Lower leg skin (tissue), 4 donors: ENCODE measurements at places on chromosomes 6 and 20. TPM values are rescaled to one million over a fixed set of nuclear protein-coding genes. Genes with fewer than 3 reads are reported as not detected.

The GABRR1 gene
- 0.39 TPM for total RNA-seq

The MICB gene
- 1.5 TPM for total RNA-seq

The ISM1 gene
- 27.6 TPM for total RNA-seq

The GGTLC1 gene
- not detected for total RNA-seq

The ARMC12 gene
- total RNA-seq = not detected

The CDH26 gene
- 1.1 TPM for total RNA-seq

The ENPP5 gene
- 0.99 TPM for total RNA-seq

The RAET1L gene
- total RNA-seq = 2.8 TPM

The EEF1E1 gene
- total RNA-seq = 12.6 TPM

The OVOL2 gene
- total RNA-seq = 46.6 TPM

The NRSN1 gene
- not detected for total RNA-seq

The ALDH5A1 gene
- total RNA-seq = 10.9 TPM

The ERVFRD-1 gene
- 0.42 TPM for total RNA-seq

GRCh38 chr20:62792182-62792939 is 3.9 kb upstream of the MRGBP start:
- no peak for DNase-seq

DNA sequence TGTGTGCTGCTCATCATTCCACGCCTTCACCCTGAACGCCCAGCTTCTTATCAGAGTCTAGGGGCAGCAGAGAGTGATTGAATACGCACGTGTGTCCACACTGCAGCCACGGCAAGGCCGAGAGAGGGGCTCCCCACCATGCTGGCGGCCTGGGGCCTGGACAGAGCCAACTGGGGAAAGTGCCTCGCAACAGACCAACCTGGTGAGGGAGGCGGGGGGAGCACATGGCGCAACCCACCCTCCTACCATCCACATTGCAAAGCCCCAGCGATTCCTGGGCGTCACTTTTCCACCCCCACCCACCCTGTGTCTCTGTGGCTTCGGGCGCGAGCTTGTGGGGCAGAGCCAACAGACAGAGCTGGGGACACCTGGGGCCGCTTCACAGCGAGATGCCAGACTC is 66.4 kb upstream of the DUSP22 start:
- DNase-seq = no peak

- no peak for DNase-seq
Observed at GRCh38 chr6:130202782-130203181, 20.0 kb downstream of the SAMD3 start.

- peak; percentile 51 for DNase-seq
Observed at GRCh38 chr20:52972190-52972937, at the start of gene TSHZ2. Gene TSHZ2, plus strand, starts transcription at chr20:52972358. Its CDS starts 936 bp downstream, at chr20:52973294.

DNA sequence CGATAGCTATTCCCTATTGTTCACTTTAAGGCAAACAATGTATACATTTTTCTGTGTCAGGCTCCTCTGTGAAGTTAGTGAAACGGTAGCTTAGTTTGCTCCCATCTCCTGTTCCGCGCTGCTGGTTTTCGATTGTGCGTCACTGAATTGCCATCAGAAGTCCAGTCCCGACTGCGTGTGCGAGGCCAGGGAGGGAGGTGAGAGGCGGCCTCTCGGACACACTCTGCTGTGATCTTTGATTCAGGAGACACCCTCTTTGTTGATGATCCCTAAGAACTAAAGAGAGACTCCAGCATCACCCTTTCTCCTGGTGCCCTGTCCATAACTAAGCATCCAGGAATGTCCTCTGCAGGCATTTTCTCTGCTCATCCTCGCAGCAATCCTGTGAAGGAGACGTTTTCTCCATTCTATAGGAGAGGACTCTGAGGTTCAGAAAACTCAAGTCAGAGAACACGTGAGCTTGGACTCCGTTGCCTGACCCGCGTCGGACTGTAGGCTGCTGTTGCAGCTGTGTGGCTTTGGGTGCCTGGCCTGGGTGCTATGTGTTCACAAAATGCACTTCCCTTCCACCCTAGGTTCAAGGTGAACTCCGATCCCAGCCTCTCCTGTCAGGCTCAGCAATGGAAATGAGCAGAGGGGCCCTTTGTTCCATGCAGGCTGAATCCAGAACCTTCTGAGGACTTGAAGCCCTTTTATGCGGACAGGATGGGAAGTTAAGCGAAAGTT is 24.1 kb upstream of the UNC93A start:
- no peak for DNase-seq

- DNase-seq = no peak
Observed at GRCh38 chr20:52303281-52303950, 111.8 kb upstream of the ZFP64 start.

DNA sequence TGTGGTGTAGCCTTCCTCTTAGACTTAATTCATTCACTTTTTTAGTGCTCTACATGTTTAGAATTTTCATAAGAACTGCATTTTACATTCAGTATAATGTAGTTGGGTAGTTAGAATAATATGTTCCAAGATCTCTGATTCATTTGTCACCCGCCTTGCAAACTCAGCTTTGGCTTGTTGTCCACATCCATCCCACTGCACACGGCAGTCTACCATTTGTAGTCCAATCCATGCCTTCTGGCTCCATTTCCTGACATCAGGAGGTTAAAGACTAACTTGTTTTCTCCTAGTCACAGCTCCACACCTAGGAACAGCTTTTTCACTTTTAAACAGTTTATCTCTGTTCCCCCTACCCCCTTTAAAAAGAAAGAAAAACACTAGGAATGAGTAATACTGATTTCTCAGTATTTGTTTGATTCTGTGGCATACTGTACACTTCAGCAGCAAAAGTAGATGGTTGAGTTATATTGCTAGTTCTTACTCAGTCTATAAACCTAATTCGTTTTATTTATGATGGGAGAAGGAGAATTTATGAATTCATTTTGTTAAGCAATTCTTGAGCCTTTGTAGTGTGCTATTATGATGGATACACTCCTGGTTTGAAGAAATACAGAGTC is 180.9 kb downstream of the ARID1B start:
- DNase-seq = no peak

GRCh38 chr6:92710048-92710447 is 709.3 kb downstream of the EPHA7 start:
- DNase-seq = no peak

DNA sequence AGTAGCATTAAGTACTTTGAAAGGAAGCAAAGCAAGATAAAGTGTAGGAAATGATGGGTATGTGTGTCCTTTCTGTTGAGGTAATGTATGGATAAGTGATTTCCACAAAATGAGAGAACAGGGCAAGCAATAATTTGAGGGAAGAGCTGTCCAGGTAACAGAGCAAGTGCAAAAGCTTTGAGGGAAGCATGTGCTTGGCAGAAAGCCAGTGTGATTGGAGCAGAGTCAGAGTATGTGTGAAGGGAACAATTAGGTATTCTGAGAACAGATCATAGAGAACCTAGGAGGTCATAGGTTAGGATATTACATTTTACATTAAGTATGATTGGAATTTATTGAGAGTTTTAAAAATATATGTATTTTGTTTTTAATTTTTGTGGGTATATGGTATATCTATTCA is 30.2 kb upstream of the MAN1A1 start:
- DNase-seq = no peak

DNA sequence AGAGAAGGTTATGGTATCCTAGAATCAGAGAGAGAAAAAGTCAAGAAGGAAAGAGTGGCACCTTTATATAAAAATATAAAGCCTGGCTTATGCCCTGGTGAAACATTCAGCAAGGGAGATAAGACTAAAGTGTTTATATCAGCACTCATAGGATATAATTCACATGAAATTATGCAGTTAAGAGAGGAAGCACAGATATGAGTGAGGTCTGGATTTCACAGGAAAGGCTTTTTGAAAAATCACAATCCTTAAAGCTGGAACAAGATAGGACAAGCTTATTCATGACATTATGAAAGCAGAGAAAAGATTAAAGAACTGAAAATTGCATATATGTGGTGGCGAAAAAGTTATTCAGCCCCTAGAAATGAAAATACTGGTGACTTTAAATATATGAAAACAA is 181.2 kb upstream of the FLRT3 start:
- DNase-seq = no peak

- DNase-seq = no peak
Observed at GRCh38 chr6:8492536-8493133, 57.3 kb upstream of the SLC35B3 start.

- no peak for DNase-seq
Observed at GRCh38 chr6:157946053-157946617, 35.5 kb upstream of the SYNJ2 start.

- no peak for DNase-seq
Observed at GRCh38 chr6:11852061-11852651, 73.6 kb upstream of the ADTRP start.

- no peak for DNase-seq
Observed at GRCh38 chr6:116335612-116336215, 35.0 kb upstream of the DSE start.

DNA sequence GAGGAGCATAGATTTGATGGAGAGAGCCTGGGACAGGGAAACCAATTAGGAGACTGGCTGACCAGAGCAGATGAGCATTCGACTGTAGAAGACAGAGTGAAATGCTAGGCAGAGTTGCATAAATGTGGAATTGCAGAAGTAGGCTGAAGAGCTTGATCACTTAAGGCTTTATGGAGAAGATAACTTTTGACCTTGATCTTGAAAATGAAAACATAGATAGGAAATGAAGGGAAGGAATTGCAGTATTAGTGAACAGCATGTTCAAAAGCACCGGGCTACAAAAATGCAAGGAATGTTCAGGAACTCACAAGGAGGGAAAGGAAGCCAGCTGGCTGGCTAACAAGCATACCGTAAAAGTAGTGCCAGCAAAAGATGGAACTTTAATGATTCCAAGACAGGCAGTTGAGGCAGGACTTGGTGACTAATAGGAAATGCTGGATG is 20.5 kb upstream of the LTV1 start:
- DNase-seq = no peak

- no peak for DNase-seq
Observed at GRCh38 chr20:39812116-39812515, 850.0 kb downstream of the DHX35 start.

DNA sequence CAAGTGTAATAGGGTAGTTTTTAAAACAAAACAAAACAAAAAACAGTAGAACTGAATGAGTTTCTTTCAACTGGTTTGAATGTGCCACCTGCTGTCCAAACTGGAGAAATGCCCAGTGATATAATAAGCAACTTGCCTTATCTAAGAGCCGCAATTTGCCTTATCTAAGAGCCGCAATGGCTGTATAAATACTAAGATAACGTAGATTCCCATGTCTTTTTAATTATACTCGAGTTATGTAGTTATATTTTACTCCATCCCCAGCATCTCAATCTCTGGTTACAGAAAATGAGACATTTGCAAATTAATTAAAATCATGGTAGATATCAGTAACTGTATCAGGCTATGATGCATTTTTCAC is 67.2 kb downstream of the RPP40 start:
- DNase-seq = no peak

DNA sequence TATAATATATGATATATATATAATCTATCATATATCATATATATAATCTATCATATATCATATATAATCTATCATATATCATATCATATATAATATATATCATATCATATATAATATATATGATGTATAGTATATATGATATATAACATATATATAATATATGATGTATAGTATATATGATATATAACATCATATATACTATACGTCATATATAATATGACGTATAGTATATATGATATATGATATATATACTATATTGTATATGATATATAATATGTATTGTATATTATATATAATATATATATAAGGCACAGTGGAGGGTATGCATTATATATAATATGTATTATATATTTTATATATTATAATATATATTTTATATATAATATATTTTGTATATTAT is 36.7 kb downstream of the PTPRA start:
- no peak for DNase-seq

DNA sequence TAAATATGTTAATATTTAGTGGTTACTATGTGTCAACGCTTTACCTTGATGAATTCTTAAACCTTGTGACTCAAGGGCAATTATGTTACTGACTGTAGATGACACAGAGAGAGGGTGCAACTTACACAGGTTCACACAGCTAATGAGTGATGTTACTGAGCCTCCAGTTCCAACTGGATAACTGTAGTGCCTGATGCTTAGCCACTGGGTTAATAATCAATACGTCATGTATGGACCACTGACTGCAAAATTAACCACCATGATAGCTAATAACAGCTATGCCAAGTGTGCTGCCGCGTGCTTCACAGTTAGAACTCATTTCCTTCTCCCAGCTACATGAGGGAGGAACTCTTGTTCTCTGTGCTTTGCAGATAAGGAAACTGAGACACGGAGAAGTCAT is 45.4 kb downstream of the SIRPA start:
- DNase-seq = peak; percentile 31

DNA sequence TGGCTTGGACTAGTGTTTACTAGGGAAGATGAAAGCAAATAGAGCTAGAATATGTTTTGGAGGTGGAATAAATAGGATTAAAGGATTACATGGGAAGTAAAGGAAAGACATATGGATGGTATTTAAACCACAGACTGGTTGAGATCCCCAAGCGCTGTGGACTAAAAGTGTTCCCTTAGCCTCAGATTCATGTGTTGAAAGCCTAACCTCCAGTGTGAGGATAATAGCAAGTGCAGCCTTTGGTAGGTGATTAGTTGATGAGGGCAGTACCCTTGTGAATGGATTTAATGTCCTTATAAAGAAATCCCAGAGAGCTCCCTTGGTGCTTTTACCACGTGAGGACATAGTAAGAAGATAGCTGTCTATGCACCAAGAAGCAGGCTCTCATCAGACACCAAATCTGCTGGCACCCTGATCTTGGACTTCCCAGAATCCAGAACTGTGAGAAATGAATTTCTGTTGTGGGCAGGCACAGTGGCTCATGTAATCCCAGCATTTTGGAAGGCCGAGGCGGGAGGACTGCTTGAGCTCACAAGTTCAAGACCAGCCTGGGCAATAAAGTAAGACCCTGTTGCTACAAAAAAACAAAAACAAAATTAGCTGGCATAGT is 57.3 kb upstream of the MCM9 start:
- DNase-seq = no peak
